ENCODE measurements at places on chromosomes 3 and 15.

GRCh38 chr3:113607219-113607596 is 74.9 kb downstream of the SIDT1 start:
- peaks cover 11% of the 10 kb centered on the region for H3K4me1 ChIP-seq
- peak overlapping the region; percentile 47 for H3K27ac ChIP-seq
- no peaks in the 10 kb centered on the region for H3K27me3 ChIP-seq
- peaks cover 27% of the 10 kb centered on the region for H3K36me3 ChIP-seq
- no peak overlapping the region for H3K4me3 ChIP-seq
- DNase-seq: no peak

DNA sequence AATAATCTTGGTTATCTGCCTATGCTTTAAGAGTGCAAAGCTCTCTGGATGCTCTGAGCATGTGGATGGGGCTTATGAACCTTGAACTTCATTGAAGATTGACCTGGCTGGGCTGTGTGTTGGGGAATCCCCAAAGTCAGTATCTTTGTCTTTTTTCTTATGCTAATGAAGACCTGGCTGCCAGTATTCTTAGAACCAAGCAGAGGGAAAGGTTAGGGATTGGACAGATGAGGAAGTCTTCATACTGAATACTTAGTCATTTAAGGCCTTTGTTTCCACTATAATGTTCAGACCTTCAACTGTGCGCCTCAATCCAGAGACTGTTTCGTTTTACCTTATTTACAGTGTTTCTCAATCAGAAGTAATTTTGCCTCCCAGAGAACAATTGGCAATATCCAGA is 42.5 kb upstream of the CMTM7 start:
- H3K4me1 ChIP-seq: peaks cover 4% of the 10 kb centered on the region
- no peaks in the 10 kb centered on the region for H3K36me3 ChIP-seq
- H3K27me3 ChIP-seq: peaks cover 2% of the 10 kb centered on the region
- no peak overlapping the region for H3K4me3 ChIP-seq
- DNase-seq: no peak
- H3K27ac ChIP-seq: no peak overlapping the region

DNA sequence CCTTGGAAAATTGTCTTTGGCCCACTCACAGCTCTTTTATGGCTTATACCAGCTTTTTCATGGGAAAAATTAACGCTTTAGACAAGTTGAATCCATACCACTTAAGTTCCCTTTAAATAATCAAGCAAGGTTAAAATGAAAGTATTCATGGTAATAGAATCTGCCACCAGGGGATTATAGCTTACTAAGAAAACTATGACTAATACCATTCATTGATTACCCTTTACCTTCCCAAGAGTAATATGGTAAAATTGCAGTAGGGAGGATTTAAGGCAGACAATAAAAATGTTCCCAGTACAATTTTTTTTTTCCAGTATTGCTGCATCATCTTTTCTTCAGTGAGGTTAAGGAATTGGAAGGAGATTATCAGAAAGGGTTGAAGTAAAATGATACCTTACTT is 641.1 kb upstream of the NAALADL2 start:
- no peaks in the 10 kb centered on the region for H3K27me3 ChIP-seq
- H3K36me3 ChIP-seq: no peaks in the 10 kb centered on the region
- DNase-seq: no peak
- H3K4me1 ChIP-seq: no peaks in the 10 kb centered on the region
- no peak overlapping the region for H3K4me3 ChIP-seq

DNA sequence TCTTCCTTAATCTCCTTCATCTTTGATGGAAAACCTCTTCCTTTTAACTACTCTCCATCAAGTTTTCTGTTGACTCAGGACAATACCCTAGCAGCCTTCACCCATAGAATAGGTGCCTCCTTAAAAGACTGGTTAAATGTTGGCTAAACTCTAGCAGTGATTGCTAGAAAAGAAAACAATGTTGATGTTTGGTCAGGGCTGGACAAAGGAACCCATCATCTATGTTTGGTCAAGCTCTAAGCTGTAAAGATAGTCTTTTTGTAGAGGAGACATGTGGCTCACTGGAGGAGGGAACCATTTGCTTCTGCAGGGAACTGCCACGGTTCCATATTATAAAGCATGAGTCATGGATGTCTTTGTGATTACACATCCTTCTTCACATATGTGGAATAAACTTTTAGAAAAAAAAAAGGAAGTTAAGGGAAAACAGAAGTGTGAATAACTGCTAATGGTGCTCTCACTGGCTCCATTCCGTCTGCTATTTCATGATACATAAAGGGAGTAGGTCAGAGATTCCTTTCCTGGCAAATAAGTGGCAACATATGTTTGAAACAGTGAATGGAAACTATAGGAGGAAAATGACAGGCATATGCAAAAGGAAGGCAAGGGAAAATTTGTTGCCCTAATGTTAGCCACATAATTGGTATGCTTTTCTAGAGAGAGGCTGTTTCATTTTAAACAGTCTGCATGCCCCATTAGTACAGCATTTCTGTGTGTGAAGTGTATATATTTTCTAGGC is 78.2 kb downstream of the CMSS1 start:
- H3K27me3 ChIP-seq: no peaks in the 10 kb centered on the region
- peaks cover 18% of the 10 kb centered on the region for H3K4me1 ChIP-seq
- H3K36me3 ChIP-seq: peaks cover 1% of the 10 kb centered on the region
- no peak for DNase-seq
- peak overlapping the region; percentile 33 for H3K27ac ChIP-seq

DNA sequence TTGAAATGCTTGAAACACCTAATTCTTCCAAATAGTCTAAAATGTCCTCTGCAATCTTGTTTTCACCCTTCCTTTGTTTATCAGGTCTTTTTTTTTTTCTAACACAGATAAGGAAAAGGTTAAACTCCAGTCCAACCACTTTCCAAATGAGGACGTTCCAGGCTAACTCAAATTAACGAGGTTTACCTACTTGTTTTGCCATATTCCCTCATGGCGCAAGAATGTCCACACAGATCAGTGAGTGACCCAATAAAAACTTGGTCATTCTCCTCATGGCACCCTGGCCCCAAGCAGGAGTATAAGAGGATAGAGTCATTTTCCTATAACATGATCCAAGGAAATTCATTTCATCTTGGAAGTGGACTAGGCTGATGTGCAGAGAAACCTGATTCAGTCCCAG is 6.6 kb upstream of the LIPC start:
- no peak overlapping the region for H3K27ac ChIP-seq
- H3K4me1 ChIP-seq: no peaks in the 10 kb centered on the region
- H3K4me3 ChIP-seq: no peak overlapping the region
- no peaks in the 10 kb centered on the region for H3K36me3 ChIP-seq
- no peak for DNase-seq

DNA sequence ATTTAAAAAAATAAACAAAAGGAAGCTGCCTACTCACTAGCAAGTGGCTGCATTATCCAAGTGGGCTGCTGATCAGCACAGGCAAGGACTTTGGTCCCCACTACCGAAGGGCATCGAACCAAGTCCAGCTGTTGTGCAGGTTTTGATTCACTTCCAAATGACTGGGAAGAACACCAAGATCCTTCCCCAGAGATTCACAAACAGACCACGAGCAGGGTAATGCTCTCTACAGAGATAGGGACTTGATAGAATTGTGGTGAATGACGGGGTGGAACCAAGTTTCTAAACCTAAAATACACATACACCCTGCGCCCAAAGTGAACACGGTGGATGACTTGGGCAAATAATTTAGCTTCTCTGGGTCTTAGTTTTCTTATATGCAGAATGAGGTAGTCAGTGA is 203.7 kb upstream of the ICE2 start:
- H3K36me3 ChIP-seq: no peaks in the 10 kb centered on the region
- peaks cover 5% of the 10 kb centered on the region for H3K4me1 ChIP-seq
- no peak overlapping the region for H3K27ac ChIP-seq
- no peak for DNase-seq
- H3K27me3 ChIP-seq: no peaks in the 10 kb centered on the region

- no peaks in the 10 kb centered on the region for H3K4me1 ChIP-seq
- H3K4me3 ChIP-seq: no peak overlapping the region
- no peaks in the 10 kb centered on the region for H3K36me3 ChIP-seq
- H3K27me3 ChIP-seq: no peaks in the 10 kb centered on the region
Measured at GRCh38 chr3:24299806-24300626, 194.6 kb downstream of the THRB start.

DNA sequence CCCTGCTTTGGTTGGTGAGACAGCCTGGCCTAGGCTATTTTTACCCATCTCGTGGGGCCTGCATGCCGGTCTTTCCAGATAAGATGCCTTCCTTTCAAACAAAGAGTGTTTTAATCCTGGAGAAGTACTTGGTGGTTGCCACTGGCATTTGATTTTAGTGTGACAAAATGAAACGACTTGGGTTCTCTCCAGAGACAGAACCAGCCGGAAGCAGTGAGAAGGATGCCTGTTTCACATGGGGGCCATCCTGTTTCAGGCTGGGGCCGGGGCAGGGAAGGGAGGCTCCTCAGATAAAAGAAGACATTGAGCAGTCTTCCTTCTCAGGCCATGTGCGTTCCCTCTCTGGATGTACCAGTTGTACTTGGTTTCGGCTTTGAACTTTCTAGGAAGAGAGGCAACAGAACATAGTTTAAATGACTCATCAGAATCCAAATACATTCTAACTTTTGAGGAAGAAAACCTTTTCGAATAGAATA is 74.9 kb downstream of the TOP2B start:
- no peaks in the 10 kb centered on the region for H3K4me1 ChIP-seq
- H3K4me3 ChIP-seq: no peak overlapping the region
- H3K36me3 ChIP-seq: no peaks in the 10 kb centered on the region
- DNase-seq: no peak

DNA sequence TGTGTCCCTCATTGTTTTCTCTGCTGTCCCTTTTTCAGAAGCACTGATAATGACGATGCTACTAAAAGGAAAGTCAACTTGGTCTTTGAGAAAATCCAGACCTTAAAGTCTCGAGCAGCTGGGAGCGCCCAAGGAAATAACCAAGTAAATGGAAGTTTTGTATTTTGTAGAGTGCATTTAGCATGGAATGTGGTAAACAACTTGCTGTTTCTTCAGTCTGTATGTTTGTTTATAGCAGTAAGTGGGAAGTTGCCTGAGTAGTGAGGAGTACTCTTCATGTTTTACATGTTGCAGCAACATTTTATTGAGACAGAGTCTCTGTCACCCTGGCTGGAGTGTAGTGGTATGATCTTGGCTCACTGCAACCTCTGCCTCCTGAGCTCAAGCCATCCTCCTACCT is 66.0 kb downstream of the CGNL1 start:
- no peak for DNase-seq
- H3K27me3 ChIP-seq: peaks cover 2% of the 10 kb centered on the region
- H3K27ac ChIP-seq: no peak overlapping the region

DNA sequence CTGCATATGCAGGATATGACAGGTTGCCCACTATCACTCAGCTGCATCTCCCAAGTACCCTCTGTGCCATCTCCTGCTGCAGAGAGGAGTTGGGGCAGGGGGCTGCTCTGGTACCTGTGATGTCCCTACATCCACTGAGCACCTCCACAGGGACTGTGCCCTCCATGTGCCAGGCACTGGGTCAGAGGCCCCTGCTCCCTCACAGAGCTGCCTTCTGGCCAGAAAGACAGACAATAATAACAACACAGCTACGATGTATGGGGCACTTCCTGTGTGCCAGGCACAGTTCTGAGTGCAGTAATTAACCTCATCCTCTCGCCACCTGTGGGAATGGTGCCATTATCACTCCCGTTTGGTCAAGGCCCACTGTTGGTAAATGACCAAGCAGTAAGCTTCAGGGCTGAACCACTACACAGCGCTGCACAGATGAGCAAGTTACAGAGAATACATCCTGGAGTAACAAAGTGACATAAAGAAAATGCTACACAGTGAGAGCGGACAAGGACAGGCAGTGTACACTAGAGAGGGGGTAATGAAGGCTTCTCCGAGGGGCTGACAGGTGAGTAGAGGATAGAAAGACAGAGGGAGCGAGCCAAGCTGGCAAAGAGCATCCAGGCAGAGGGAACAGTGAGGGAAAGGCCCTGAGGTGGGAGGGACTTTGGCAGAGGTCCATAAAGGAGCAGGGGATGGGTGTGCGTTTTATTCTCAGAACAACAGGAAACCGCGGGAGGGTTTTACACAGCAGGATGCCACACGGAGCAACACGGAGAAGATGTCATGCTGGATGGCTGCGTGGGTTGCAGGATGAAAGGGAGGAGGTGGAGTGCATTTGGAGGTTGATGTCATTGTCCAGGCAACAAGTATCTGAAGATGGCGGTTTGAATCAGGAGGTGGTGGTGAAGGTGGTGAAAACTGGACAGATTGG is 13.6 kb downstream of the WNT7A start:
- H3K27me3 ChIP-seq: peaks cover 27% of the 10 kb centered on the region
- H3K4me1 ChIP-seq: no peaks in the 10 kb centered on the region
- no peak overlapping the region for H3K27ac ChIP-seq
- no peak for DNase-seq
- H3K4me3 ChIP-seq: no peak overlapping the region

GRCh38 chr3:123289391-123290106 is 87.8 kb downstream of the SEC22A start:
- no peak for DNase-seq
- H3K36me3 ChIP-seq: no peaks in the 10 kb centered on the region
- no peak overlapping the region for H3K27ac ChIP-seq

DNA sequence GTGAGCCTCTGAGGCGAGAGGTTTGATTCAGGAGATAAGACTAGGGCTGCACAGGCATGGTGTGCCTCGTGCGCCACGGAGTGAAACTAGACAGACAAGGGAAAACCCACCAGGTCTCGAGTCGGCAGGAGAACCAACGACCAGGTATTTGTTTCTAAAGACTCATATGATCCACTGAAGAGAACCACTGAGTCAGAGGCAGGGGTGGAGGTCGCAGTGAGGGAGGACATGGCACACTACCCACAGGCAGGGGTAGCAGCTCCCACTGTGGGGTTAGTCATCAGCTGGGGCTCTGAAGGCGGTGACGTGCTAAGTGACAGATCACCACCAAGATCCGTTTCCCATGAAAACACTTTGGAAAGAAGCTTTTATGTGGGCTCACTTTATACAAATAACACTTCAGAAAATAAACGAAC is 45.7 kb downstream of the CHSY1 start:
- H3K4me3 ChIP-seq: no peak overlapping the region
- H3K4me1 ChIP-seq: peaks cover 43% of the 10 kb centered on the region
- no peak overlapping the region for H3K27ac ChIP-seq

GRCh38 chr15:46918462-46919140 is 798.7 kb upstream of the SEMA6D start:
- no peaks in the 10 kb centered on the region for H3K4me1 ChIP-seq
- H3K27ac ChIP-seq: no peak overlapping the region
- no peaks in the 10 kb centered on the region for H3K27me3 ChIP-seq

DNA sequence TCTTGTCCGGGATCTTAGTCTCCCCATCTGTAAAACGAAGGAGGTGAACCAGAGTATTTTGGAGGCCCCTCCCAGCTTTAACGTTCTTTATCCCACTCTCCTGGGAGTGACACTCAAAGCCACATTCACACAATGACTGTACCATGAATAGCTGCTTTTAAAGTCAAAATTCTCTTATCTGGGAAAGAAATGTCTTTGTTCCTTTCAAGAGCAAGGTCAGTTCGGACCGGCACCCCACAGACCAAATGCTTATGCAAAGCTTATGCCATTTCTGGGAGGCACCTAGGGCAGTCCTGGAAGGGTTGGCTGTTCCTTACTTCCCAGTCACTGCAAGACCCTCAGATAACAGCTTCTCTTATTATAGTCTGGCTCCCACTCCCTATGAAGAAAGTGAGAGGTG is 53.5 kb upstream of the WNT5A start:
- H3K36me3 ChIP-seq: no peaks in the 10 kb centered on the region
- peaks cover 2% of the 10 kb centered on the region for H3K27me3 ChIP-seq
- H3K27ac ChIP-seq: no peak overlapping the region
- DNase-seq: no peak

GRCh38 chr3:86087160-86087871 is 903.6 kb downstream of the VGLL3 start:
- H3K4me1 ChIP-seq: no peaks in the 10 kb centered on the region
- H3K4me3 ChIP-seq: no peak overlapping the region
- no peak overlapping the region for H3K27ac ChIP-seq
- H3K36me3 ChIP-seq: no peaks in the 10 kb centered on the region
- no peaks in the 10 kb centered on the region for H3K27me3 ChIP-seq
